Hippocampal formation (tissue), 2 donors: ENCODE measurements at places on chromosomes 12 and 14.

DNA sequence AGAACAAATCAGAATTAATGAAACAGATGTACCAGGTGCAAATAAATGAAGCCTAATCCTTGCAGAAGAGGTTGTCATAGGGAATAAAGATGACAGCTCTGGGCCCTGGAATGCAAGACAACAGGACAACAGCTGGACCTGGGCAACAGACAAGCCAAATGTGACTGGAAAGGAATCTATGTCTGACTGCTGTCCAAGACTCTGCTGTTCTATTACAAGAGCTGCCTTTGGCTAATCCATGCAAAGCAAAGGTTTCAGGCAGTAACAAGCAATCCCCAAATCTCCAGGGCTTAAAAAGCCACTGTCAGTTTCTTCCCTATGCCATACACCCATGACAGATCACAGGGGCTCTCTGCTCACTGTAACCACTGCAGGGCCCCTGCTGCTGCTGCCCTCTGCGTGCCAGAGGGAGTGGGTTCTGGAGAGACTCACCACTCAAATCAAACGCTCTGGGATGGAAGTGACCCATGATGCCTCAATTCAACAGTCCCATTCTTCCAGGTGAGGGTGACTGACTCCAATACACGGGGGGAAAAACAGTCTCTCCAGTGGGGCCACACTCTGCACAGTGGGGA is 218.9 kb upstream of the SFSWAP start:
- DNase-seq: no peak

- no peak for DNase-seq
These were observed 88.4 kb downstream of the BCAT1 start for GRCh38 chr12:24860546-24860945.

GRCh38 chr14:54025661-54026060 is 69.0 kb upstream of the BMP4 start:
- DNase-seq: no peak

DNA sequence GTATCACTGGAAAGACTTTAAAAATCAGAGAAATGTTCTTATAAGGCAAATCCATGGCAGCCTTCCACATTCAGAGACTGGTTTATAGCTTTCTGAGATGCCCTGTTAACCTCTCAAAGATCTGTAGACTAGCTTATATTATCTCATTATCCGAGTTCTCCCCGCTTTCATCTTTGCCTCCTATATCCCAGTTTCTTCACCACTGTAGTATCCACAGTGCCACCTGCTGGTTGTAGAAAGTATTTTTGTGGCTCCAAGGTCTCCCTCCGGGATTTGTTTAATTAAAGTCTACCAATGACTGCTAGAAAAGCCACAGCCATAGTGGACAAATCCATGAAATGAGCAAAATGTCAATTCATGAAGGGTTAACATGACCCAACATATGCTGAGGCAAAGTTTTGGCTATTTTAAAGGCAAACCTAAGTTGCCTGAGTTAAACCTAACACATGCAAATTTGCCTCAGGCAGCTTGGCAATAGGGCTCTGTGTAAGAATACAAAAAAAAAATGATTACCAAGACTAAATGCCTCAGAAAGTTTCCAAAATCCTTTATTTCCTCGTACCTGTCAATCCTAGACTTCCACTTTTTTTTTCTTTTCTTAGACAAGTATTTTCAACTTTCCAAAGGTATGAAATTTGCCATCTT is 218.8 kb upstream of the BMP4 start:
- DNase-seq: peak; percentile 52

DNA sequence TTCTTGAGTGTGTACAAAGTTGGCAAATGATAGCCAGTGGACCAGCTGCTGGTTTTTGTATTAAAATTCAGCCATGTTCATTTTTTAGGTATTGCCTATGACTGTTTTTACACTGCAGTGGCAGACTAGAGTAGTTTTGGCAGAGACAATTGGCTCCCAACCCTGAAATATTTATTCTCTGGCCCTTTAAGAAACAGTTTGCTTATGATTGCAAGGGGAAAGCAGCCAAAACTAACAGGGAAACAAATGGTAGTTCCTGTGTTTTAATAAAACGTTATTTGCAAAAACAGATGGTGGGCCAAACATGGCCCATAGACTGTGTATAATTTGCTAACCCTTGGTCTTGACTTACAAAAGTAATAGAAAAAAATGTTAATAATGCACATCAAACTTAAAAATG is 110.2 kb downstream of the ALX1 start:
- DNase-seq: no peak

- DNase-seq: no peak
These were observed 46.7 kb downstream of the TGFB3 start for GRCh38 chr14:75934998-75935628.

GRCh38 chr14:36676236-36676635 is 14.6 kb downstream of the PAX9 start:
- DNase-seq: no peak

GRCh38 chr14:23066855-23067744 is 9.8 kb upstream of the CDH24 start:
- DNase-seq: no peak

DNA sequence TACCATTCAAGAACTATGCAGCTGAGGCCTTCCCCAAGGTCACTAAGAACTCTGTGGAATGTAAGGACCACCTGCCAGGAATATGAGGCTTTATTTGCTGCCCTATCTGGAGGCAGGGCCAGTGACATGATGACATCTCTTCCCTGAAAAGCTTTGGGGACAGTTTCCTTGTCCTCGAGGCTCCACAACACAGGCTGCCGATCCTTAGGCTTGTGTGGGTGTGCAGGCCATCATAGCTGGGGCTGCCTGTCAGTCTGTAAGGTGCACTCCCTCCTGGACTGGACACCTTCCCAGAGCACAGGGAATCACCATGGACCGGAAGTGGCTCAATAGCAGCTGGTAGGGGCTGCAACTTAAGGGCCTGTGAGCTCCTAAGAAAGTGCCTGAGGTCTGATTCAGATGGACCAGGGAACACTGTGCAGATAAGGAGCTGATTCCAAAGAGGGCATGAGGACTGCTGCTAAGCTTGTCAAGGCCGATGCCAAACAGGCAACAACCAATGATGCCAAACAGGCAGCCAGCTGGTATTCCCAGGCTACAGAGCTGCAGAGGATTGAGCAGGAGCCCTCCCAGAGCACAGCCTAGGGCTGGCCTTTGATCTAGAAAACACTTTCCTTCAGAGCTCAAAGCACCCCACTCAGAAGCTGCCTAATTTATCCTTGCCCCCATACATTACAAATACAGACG is 84.3 kb downstream of the CRACR2A start:
- DNase-seq: no peak

DNA sequence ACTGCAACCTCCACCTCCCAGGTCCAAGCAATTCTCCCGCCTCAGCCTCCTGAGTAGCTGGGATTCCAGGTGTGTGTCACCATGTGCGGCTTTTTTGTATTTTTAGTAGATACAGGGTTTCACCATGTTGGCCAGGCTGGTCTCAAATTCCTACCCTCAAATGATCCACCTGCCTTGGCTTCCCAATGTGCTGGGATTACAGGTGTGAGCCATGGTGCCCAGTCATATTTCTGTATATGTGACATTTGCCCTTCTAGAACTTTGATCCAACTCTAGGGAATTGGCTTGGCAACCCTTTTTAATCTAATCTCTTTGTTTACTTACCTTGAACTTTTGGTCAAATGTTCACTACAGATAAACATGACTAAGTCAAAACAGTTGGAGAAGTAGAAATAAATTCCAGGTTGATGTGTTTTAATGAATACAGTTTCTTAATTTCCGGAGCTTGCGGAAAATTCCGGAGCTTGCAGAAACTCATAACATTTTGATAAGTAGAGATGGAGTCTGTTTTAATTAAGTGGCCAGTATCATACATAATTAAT is 11.5 kb upstream of the PEBP1 start:
- no peak for DNase-seq

DNA sequence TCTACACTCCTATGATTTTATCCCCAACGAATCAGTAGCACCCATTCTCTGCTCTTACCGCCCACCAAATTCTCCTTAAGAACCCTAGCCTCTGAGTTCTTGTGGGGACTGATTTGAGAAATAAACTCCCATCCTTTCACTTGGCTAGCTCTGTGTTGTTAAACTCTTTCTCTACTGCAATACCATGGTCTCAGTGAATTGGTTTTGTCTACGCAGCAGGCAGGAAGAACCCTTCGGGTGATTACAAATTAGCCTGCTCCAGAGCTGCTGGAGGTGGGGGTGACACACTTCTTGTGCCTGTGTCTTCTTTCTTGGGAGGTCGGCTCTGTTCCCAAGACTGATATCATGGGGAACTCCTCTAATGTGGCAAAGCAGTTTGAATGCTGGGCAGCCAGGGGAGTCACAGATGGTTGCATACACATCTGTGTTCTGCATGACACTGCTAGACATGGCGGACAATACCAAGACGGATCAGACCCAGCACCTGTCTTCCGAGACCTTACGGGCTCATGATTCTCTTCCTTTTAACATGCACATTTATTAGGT is 1.6 kb upstream of the C1S start:
- no peak for DNase-seq

GRCh38 chr14:93337143-93337753 is 4.4 kb upstream of the BTBD7 start:
- no peak for DNase-seq

DNA sequence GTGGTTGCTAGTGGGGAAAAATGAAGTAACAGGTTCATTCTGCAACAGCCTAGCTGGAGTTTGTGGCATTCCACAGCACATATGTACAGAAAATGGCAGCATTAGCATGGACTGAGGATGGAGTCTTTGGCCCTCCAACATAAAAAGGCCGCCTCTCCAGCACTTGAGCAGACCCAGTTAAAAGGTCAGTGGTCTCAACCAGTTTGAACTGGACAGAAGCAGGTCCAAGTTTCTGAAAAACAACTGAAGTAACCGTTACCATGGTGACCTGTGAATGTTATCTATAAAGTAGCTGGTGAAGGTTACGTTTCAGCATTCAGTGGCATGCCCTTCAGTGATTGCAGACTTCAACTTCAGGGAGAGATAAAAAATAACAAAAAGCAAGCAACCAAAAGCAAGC is 34.1 kb upstream of the OR10AD1 start:
- no peak for DNase-seq

- no peak for DNase-seq
These were observed at the start of gene C14orf39 for GRCh38 chr14:60485598-60486251. Gene C14orf39, minus strand, starts transcription at chr14:60486063. Its CDS starts 985 bp downstream, at chr14:60485078.

DNA sequence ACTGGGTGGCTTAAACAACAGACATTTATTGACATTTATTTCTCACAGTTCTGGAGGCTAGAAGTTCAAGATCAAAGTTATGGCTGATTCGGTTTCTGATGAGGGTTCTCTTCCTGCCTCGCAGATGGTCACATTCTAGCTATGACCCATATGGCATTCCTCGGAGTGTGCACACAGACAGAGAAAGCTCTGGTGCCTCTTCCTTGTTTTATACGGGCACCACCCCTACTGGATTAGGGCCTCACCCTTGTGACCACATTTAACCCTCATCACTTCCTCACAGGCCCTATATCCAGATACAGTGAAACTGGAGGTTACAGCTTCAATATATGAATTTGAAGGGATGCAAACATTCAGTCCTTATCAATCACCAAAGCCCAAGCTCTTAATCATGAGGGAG is 77.0 kb upstream of the OVCH1 start:
- DNase-seq: no peak

DNA sequence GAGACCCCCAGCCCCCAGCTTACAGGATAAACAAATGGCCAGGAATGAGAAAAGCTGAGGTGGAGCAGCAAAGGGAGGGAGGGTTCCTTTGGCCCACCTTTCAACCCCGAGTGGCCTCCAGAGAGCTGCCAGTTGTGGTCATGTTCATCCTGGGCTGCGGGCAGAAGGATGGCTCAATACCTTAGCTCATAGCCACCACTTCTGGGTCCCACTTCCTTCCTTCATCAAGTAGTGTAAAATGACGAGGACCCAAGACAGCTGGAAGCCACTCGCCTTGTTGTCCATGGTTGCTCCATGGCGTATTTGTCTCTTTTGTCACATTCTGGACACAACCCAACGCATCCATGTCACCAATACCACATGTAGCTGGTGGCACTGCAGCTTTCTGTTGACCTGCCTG is 24.2 kb downstream of the CRACR2A start:
- no peak for DNase-seq

DNA sequence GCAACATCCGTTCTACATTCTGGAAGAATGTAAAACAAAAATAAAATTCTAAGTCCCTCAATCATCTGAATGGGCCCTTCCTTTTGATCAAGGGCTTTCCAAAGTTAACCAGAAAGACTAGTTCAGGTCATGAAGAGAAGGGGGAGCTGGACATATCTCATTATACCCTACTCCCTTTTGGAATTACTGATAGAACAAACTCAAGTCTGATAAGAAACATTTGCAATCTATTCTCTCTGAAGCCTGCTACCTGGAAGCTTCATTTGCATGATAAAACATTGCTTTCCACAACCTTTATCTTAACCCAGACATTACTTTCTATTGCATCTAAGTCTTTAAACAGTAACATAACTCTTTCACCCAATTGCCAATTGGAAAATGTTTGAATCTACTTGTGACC is 8.3 kb upstream of the ACSM4 start:
- DNase-seq: no peak

GRCh38 chr12:86658303-86658702 is 402.1 kb upstream of the MGAT4C start:
- no peak for DNase-seq

- no peak for DNase-seq
These were observed 13.3 kb upstream of the EIF4B start for GRCh38 chr12:52992699-52993557.

GRCh38 chr12:131008-131407 is 64.4 kb downstream of the IQSEC3 start:
- no peak for DNase-seq

GRCh38 chr14:97777622-97778355 is 980.6 kb downstream of the VRK1 start:
- DNase-seq: no peak

DNA sequence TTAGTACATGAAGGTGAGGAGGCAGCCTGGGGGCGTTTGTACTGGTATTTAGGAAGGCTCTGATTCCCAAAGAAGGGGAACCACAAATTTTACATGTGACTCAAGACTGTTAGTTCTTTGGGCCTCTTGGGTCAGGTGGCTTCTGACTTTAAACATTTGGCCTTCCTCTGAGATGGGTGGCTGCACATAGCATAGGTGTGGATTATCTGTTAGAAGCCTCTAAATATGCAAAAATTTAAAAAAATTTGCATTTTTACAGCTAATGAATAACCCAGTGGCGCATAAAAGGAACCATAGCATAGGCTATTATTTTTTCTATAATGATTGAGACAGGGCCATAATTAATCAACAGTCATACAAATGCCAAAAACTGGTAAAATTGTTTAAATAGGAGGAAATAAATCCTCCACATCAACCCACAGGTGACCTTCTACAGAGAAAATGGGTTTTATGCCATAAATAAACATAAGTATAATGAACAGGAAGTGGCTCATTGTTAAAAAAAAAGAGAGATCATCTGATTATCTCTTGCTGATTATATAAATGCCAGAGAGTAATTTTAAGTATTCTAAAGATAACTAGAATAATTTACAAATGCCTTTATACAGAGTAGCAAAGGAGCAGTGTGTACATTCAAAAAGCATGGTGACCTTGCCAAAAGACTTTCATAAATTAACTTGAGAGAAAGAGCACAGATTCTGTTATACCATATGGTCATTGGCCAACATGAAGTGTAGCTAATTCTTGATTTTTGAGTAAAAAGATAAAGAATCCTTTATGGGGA is 284.2 kb upstream of the ATP2B1 start:
- DNase-seq: no peak
